ENCODE measurements at places on chromosomes 1 and 21. TPM values are rescaled to one million over a fixed set of nuclear protein-coding genes. Genes with fewer than 3 reads are reported as not detected.

The SEMA4A gene
- 6.9 TPM for total RNA-seq

- no peak for DNase-seq
Measured at GRCh38 chr1:55216096-55216495, 932 bp upstream of the USP24 start.

GRCh38 chr1:94316836-94317789 is 79.7 kb upstream of the ARHGAP29 start:
- DNase-seq = peak; percentile 61

- no peak for DNase-seq
Measured at GRCh38 chr21:44990921-44991320, 51.1 kb downstream of the SLX9 start.

The PADI3 gene
- 0.21 TPM for total RNA-seq

The OR2L8 gene
- total RNA-seq = not detected

DNA sequence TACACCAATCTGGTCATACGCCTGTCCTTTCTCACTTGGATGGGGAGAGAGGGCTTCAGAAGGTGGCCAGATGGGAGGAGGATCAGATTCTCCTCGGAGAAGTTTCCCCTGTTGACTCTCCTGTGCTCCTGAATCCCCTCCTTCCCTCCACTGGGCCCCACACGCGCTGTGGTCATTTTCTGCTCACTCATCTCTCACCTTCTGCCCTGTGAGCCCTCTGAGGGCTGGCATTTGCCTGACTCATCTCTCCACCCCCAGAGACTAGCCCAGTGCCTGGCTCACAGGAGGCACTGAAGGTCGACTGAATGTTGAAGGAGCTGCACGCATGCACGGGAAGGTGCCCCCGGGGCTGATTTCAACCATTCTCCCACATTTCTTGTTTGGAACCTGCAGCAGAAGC is 14.2 kb downstream of the ABCA4 start:
- DNase-seq = no peak

The RHD gene
- not detected for total RNA-seq

DNA sequence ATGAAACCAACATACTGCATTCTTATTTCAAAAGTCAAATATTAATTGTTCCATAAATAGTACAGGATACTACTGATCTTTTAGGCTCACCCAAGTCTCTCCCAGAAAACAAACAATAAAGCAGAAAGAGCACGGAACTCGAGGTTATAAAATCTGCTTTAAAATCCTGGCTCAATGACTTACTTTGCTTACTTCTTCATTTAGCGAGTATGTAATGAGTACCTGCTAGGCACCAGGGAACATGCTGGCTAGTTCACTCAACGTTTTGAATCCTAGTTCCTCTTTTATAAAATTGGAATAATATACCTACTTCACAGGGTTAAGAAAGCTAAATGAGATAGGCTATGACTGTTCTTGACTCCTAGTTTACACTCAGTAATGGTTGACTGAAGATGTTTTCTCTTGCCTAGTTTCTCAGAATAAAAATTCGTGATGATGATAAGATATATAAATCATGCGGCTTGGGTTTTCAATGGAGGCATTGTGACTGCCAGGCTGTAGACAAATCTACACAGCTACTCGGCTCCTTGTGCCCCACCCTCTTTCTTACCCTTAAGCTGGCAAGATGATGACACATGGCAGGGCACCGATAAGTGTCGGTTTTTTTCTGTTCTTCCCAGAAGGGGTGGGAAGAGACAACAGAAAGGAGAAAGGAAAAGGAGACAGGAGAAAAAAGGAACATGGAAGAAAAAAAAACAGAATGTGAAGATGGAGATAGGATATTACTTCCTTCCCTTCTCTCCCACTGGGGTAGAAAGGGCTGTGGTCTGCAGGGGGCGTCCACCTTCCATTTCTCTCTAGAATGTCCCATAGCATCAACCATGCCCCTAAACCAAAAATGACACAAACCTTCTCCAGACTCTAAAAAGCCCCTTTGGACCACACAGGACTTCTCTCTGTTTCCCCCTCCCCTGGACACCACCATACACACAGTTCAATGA is 507.1 kb downstream of the SMYD3 start:
- DNase-seq = no peak

The ADCY10 gene
- 0.91 TPM for total RNA-seq

DNA sequence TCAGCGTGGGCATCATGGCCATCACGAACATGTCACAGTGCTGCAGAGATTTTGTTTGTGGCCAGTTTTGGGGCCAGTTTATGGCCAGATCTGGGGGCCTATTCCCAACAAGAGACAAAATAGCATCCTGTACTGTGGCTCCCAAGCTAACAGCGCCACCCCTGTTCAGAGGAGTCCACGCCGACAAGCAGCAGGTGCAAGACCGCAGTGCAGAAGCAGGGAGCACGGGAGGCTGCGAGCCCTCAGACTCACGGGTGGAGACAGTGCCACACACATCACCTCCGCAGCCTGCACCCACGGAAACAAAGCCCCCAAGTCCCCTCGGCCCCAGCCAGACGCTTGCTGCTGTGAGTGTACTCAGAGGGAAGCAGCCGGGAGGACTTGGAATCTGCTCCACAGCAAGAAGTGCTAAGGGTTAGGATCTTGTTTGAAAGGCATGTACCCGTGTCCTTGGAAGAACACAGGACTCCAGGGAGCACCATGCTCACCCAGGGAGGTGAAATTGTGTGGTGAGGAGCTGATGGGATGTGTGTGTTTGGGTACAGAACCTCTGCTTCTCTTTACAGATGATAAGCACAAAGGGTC is 7.1 kb downstream of the TCP10L start:
- DNase-seq = peak; percentile 19

DNA sequence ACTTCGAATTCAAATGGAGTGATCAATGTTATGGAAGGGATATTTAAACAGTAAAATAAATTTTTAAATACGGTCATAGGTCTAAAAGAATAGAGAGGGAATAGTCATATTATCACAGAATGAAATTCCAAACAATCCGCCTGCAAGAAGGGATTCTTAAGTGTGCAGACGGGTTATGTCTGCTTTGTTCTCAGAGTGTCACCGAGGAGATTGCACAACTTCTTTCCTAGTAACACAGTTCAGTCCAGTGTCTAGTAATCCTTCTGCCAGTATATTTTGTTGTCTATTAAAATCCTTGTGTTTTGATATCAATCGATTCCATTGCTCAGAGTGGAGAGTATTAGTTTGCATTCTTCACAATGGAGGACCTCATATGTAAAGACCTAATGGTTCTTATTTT is 48.4 kb downstream of the LRRC53 start:
- DNase-seq = no peak

GRCh38 chr1:211723273-211723672 is 47.9 kb upstream of the NEK2 start:
- no peak for DNase-seq

- DNase-seq = peak; percentile 7
Measured at GRCh38 chr1:221230605-221231004, 351.4 kb downstream of the HLX start.

The PPIH gene
- total RNA-seq = 58.6 TPM

The KRTAP7-1 gene
- not detected for total RNA-seq

The SDC3 gene
- total RNA-seq = 15.0 TPM

The CSTB gene
- 105 TPM for total RNA-seq
